Stimulated activated CD4-positive, alpha-beta T cell treated with anti-CD3 and anti-CD28 coated beads, Interleukin-1b, Interleukin-23, amount 100 ng/mL, for 24 hours (primary cell): ENCODE measurements at places on chromosomes 2 and 18.

DNA sequence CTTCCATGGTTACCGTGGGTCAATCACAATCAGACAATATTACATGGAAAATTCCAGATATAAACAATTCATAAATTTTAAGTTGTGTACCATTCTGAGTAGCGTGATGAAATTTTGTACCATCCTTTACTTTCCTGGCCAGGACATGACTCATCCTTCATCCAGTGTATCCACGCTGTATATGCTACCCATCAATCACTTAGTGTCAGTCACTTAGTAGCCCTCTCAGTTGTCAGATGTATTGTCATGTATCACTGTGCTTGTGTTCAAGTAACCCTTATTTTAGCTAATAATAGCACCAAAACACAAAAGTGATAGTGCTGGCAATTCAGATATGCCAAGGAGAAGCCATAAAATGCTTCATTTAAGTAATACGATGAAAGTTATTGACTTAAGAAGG is 282.6 kb downstream of the CPS1 start:
- no peak for DNase-seq

DNA sequence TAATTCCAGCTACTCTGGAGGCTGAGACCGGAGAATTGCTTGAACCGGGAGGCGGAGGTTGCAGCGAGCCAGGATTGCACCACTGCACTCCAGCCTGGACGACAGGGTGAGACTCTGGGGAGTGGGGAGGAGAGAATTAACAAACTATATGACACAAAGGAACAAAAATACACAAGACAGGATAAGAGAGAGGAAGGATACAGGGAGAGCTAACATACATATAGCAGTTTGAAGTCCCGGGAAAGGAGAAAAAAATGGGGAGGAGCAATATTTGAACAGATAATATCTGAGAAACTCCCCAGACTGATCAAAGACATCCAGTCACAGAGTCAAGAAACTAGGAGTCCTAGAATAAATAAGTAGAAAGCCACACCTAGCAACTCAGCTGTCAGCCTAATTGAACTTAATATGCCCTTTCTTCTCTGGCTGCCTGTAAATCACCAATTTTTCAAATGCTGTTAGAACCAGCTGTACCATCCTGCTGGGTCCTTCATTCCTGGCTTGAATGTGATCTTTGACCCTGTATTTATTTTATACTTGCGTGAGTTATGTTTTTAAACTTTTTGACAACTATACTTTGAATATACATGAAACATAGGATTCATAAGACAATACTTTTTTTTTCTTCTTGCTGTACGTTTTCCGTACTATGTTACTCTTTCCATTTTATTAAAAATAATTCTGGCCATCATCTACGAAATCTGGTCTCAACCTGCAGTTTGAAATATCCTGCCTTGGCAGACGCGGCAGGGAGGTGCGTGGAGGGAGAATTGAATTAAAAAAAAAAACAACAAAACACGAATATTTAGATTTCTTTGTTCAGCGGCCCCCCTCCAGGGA is 876 bp upstream of the CYP27A1 start:
- DNase-seq, result no peak

DNA sequence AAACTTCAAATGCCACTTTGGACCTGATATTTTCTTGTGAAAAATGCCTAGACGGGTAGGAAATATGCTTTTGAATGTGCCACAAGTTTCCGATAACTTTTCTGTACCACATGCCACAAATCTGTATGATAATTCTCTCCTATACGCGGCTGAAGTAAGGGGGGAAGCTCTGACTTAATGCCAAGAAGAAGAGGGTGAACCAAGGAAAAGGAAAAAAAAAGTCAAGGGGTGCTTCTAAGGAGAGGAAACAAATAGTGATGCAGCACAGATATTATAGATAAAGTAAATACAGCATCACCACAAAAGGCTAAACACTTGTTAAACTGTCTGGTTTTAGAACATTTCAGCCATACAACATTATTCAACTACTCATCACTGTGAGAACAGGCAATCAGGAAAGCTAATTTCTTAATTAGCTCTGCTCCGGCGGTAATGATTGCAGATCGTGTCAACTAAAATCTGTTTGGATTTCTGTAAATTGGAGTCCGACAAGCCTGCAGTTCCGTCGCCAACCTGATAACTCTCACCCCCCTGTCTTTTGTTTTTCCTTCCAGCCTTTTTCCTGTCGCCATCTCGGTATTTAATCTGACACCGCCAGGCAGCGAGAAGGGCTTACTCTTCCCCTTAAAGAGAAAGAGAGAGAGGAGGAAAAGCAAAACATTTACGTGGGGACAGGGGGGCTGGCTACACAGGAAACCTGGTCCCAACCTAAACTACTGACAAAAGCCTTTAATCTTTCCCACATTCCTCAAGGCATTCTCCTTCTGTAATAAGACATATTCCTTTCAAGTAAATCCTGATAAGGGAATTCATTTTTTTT is 67.5 kb downstream of the ZEB2 start:
- no peak for DNase-seq

GRCh38 chr2:181243319-181243718 is 213.9 kb upstream of the ITGA4 start:
- DNase-seq, result no peak

GRCh38 chr2:13332060-13332459 is 615.3 kb downstream of the TRIB2 start:
- DNase-seq, result no peak

DNA sequence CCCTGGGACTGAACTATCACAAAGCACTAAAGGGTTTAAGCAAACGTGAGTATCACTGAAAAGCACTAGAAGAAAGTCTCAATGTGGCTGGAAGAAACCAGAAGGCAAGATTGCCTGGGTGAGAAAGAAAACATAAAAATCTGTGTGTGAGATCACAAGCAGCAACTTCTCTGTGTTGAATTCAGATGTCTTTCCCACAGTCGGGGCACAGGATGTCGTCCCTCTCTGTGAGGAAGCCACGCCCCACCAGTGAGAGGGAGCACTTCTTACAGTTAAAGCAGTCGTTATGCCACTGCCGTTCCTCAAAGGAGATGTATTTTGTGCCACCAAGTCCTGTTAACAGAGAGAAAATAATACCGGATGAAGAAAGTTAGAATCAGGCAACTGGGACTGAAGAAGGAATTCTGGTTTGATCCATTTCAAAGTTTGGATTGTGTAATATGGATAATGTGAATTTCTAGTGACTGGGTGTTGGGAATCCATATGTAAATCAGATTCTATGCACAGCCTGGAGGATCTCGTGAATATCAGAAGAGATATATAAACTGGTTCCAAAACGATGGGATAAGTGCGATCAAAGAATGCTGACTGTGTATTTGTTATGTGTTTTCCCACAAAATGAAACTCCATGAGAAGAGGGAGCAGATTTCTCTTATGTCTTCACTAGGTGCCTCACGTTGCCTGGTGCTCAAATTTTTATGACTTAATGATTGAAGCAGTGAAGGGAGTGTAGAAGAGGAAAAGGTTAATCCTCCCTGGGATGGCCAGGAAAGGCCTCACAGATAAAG is 24.0 kb downstream of the C2orf49 start:
- DNase-seq, result no peak

GRCh38 chr2:161486111-161486510 is 70.0 kb downstream of the TBR1 start:
- no peak for DNase-seq

DNA sequence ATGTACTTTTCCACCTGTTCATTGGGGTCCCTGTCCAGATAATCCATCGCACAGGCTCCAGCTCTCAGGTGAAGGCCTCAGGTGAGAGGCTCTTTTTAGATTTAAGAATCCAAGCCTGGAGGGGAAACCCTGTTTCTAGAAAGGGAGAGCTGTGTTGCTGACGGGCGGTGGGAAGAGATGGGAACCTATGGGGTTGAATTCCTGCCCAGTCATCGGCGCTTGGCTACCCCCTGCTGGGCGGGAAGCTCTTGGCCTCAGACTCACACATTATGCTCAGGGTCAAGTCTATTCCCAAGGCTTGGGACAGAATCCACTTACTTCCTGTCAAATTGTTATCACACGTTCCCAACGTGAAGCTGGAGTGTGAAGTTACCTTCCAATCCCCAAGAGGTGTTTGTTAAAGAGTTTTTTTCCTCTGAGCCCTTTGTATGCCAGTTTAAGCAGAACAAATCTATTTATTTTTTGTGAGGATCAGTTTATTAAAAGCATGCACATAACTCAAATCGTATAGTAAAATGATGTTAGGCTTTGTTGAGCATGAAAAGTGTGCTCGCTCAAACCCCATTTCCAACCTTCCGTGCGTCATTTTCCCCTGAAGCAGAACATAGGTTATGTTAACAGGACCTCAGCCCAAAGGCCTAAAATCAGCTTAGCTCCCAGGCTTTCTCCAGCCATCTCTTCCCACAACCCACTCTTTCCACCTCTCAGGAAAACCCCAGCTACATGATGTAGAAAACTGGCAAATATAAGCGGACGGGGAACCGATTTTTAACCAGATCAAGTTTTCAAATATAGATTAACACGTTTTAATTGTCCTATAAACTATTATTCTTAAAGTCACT is 181.7 kb upstream of the ETAA1 start:
- DNase-seq, result no peak

GRCh38 chr18:48592540-48593171 is 53.8 kb downstream of the CTIF start:
- no peak for DNase-seq

GRCh38 chr18:70337139-70337972 is 48.5 kb downstream of the SOCS6 start:
- no peak for DNase-seq

- no peak for DNase-seq
Measured at GRCh38 chr2:104863468-104864279, 9.8 kb downstream of the POU3F3 start.

DNA sequence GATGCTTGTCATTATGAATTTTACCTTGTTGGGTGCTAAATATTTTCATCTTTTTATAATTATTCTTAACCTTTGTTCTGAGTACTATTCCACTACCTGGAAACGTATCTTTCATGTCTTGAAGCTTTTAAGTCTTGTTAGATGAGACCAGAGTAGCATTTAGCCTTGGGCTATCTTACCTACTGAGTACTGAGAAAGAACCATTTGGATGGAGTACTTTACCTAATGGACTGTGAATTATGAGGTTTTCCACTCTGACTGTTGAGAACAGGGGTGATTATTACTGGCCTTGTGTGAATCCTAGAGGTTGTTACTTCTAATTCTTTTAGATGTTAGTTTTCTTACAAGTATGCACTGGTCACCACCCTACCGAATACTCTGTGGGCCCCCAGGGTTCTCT is 63.5 kb downstream of the CCDC102B start:
- no peak for DNase-seq

DNA sequence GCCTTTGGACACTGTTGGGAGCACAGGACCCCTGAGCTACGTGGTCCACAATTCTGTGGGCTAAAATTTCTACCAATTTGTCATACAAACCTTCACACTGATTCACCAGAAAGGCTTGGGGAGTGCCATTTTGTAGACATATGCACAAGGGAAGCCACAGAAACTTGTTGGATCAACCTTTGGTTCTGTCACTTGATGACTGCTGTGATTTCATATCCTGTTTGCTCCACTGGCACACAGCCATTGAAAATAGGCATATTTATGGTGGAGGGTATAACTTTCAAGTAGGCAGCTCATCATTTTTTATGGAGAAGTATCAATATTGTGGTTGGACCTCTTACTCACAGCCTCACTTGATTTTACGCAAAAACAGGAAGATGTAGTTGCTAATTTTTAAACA is 10.5 kb downstream of the NAPG start:
- DNase-seq, result no peak

GRCh38 chr18:56807901-56808300 is 156.7 kb downstream of the WDR7 start:
- no peak for DNase-seq

DNA sequence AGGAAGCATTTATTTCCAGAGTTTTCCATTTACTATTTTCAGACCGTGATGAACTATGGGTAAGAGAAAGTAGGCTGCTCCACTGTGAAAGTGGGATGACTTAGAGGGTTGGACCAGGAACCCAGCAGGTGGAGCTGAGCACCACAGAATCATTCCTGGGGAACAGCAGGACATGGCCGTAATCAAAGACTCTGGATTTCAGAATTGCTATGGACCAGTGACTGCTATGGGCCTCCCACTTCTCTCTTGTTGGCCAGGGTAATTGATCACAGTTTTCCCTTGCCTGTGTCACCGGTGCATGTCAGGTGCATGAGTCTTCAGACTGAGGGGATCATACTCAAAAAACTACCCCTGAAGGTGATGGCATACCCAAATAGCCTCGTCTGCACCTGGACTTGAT is 90.6 kb upstream of the GPC1 start:
- DNase-seq, result no peak

GRCh38 chr2:142321706-142322280 is 191.0 kb upstream of the LRP1B start:
- DNase-seq, result no peak

DNA sequence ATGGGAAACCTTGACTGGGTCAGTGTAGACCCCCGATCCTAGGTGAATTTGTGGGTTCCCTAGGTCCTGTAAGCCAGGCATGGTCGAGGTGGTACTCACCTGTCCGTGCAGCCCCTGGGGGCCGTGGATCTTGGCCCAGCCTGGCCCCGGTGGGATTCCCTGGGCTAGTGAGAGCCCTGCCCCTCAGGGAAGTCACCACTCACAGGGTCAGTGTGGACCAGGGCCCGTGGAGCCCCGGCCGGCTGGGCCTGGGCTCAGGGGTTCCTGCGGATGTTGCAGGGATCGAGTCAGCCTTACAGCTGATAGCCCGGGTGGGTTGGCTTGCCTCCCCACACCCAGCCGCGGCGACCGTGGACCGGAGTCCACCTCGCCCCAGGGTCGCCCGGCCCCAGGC is 528 bp downstream of the ATG9A start:
- DNase-seq, result no peak

GRCh38 chr2:217588266-217588665 is 414.5 kb downstream of the TNS1 start:
- no peak for DNase-seq

DNA sequence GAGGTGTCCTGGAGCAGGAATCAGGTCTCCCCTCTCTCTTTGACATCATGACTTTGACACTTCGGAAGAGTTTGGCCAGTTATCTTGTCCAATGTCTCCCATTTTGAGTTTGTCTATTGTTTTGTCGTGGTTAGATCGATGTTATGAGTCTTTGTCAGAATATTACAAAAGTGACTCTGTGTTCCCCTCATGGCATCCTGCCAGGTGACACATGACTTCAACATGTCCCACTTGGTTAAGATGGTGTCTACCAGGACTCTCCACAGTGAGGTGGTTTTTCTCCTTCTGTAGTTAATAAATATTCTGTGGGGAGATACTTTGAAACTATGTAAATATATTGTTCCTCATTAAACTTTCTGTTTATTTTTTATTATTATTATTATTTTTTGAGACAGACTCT is 76.6 kb upstream of the BZW1 start:
- no peak for DNase-seq

DNA sequence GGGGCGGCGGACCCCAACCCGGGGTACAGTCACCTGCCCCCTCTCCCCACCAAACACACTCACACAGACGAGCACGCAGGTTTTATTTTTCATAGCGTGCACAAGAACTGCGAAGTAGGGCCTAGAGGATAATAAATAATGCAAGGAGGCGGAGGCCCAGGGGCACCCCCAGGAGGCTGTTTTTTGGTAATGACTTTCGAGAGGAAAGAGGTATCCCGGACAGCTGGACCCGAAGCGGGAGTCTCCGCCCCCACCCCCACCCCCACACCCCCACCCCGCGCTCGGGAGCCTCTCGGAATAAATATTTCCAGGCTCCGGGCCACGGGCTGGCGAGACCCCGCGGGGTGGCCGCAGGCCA is 3.4 kb downstream of the CYP26B1 start:
- DNase-seq, result no peak

GRCh38 chr2:152580714-152581113 is 136.5 kb downstream of the PRPF40A start:
- no peak for DNase-seq

GRCh38 chr2:99700482-99701398 is 210.9 kb upstream of the REV1 start:
- no peak for DNase-seq
